ENCODE measurements at places on chromosomes 4 and X. TPM values are rescaled to one million over a fixed set of nuclear protein-coding genes. Genes with fewer than 3 reads are reported as not detected.
A peak's percentile ranks its signal among the peaks of the same experiment; 100 is the strongest.

- DNase-seq: peak; percentile 27
Measured at GRCh38 chrX:44874420-44875184, 1.6 kb downstream of the KDM6A start.

- no peak for DNase-seq
Measured at GRCh38 chr4:70844180-70844579, 4.5 kb upstream of the GRSF1 start.

GRCh38 chrX:21524008-21524407 is 134.1 kb downstream of the KLHL34 start:
- DNase-seq: no peak

GRCh38 chr4:109592367-109592766 is 32.3 kb downstream of the MCUB start:
- DNase-seq: no peak

DNA sequence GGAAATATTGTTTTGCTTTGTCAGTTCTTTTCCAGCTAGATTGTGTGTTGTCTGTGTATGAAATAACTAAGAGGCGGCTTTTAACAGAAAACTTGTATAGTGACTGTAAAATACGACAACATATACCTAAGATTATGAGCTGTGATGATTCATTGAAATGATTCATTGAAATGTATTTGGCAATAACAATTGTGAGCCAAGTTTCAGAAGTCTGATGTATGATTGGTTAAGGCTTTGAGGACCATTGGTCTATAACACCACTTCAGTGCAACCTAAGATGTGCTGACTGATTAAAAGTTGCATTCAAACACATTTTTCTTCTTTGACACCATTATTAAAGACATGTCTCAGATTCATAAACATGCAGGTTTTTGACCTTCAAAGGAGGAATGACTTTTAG is 76.6 kb downstream of the PTPN13 start:
- no peak for DNase-seq

DNA sequence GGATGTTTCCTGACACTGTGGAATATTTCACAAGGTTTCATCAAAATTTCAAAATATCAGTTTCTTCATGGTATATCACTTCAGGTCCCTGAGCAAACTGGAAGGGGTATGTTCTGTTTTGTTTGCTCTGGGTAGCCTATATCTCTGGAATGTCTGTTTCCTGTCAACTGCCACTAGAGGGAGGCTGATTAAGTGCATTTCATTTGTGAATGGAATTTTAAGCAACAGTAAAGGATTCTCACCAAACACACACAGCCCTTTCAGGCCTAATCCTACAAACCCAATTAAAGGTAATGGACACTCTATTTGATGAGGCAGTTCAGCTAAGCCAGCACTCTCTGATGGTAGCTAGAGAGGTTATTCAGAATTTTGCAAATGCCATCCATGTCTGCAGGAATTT is 307.1 kb downstream of the TEX13A start:
- no peak for DNase-seq

- no peak for DNase-seq
Measured at GRCh38 chr4:12242354-12242753, 813.7 kb upstream of the HS3ST1 start.

DNA sequence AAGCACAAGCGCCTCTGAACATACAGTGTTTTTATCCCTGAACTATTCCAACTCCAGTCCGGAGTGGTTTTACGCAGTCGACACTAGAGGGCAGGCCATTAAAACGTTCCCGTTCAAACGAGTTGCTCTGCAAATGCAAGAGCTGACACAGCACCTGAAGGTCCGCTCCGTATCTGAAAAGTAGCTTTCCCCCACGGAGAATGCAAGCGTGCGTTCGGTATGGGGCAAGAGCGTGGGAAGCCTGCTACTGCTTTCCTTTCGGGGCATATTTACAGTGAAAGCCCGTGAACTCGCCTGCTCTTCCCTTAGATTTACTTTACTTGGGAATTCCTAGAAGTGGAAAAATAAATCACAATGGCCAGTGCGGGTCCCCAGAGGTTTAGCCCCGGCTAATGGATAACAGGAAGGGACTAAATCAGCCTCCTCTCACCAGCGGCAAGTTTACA is 190.8 kb downstream of the TSPAN5 start:
- peak; percentile 86 for DNase-seq

DNA sequence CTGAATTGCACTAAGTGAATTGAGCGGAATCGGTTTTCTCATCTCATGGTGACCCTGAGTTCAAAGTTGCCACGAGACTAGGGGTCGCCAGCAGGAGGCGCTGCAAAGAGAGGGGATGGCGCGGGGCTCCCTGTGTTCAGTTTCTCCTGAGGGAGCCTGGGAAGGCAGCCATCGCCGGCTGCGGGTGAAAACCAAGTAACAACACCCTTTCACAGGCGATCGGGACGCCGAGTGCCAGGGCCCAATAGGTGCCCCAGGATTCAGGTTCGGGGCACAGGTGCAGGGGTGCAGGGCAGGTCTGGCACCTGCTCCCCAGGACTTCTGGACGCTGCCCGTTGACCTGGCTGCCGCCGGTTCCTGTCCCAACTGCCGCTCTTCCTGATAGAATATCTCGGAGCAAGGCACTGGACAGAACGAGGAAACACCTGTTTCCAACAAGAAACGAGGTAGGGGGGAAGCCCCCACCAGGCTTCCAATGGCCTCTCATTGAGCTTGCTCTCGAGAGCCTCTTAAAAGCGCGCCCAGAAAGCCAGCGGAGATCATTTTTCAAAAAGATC is 1.1 kb upstream of the FGF16 start:
- peak; percentile 58 for DNase-seq

GRCh38 chr4:148443512-148444295 is 1.5 kb upstream of the NR3C2 start:
- peak; percentile 51 for DNase-seq

- peak; percentile 91 for DNase-seq
Measured at GRCh38 chr4:168585168-168586091, 88.6 kb downstream of the PALLD start.

DNA sequence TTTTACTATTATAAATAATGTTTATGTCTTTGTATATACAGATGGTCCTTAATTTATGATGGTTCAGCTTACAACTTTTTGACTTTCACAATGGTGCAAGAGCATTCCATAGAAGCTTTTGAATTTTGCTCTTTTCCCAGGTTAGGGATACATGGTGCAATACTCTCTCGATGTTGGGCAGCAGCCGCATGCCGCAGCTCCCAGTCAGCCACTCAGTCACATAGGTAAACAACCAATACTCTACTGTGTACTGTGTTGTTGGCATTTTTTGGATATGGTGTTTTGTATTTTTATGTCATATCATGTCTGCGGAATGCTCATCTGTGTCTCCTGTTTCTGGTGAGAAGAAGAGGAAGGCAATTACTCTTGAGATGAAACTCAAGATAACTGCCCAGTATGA is 258.0 kb upstream of the ETNPPL start:
- DNase-seq: no peak

- no peak for DNase-seq
Measured at GRCh38 chrX:112197840-112198239, 115.3 kb upstream of the TRPC5 start.

DNA sequence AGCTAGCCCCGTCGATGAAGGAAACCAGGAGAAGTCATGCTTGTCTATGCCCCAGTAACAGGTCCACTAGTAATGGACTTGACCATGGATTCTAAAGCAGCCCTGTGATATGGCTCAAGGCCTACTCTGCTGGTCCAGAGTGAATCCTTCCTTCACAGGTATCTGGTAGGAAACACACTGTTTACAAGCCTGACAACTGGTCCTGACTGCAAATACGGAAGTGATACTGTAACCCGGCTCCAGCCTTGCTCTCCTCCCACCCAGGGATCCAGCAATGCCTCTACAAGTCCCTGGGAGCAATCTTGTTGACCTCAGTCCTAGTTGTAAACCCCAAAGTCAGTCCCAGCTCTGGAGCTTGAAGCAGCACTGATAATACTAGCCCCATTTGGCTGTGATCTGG is 239.2 kb upstream of the GRID2 start:
- no peak for DNase-seq

DNA sequence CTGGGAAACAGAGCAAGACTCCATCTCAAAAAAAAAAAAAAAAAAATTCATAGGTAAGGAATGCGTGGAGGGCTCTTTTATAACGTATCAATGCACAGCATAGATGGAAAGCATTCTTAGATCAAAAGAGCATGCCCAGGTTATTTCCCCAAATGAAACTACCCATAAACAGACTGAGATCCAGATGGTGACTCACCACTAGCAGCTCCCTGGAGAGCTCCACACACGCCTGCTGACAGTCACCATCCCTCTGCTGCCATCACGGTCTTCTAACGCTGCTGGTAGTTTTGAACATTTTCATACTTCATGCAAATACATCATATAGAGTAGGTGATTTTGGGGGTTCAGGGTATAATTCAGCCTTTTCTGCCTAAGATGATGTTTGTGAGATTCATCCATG is 136.9 kb downstream of the ASMT start:
- DNase-seq: no peak

- DNase-seq: no peak
Measured at GRCh38 chr4:183396227-183396637, 48.2 kb upstream of the CDKN2AIP start.

DNA sequence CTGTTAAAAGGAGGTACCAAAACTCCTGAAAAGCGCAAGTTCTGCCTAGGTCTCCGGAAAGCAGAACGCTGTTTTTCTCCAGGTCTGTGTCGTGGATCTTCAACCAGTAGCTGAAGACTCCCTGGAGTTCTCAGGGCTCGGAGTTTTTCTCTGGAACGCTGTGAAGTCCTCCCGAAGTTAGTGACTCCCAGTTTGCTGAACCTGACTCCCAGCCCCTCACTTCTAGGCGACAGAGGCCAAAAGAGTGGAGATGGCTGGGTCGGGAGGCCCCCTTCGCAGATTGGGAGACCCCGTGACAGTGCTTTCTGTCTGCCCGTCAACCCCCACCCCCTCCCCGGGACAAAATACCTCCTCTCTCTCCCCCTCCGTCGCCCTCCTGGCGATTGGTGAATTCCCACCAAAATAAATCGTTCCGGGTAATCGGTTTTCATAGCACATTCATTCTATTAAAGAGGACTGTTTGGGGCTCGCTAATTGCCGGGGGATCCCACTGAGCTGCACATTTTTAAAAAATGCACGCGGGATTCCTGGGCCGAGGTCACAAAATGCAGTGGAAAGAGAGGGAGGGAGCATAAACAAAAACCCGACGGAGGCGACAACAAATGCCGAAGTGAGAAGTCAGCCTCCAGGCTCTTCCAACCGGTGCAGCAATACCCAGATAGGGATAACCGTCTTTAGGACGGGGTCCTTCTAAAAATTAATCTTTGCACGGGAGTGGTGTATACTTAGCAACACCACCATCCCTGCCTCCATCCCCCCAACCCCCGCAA is 4.0 kb upstream of the MSX1 start:
- no peak for DNase-seq

DNA sequence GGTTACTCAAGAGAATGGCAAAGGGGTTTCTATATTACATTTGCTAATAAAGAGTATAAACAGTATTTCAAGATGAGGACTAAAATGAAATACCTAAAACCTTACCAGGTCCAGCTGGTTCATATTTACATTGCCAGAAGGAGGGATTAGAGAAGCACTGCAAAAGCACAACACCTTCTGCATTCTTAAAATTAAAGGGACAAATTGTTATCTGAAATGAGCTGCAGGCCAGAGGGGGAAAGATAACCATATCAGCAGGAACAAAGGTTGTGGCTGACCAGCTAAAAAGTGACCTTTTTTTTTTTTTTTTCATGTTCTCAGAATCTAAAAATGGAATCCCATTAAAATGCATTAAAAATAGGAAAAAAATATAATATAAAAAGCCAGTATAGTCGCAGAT is 39.7 kb downstream of the AFF2 start:
- DNase-seq: no peak

DNA sequence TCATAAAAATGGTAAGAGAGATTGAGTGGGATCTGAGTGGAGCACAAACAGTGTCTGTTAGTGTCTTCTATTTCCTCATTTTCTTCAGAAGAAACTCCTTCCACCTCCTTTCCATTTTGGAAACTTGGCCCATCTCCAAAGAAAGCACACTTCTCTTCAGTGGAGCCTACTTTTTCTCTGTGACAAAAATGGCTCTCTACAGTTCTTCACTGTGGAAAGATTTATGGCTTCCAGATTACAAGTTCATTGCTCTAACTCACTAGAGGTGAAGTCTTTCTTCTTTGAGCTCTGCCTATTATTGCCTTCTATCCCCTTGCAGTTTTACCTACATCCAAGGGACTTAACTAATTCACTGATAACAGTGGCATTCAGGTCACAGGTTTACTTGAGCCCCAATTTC is 325.8 kb downstream of the ANTXR2 start:
- DNase-seq: no peak

GRCh38 chr4:8128100-8128856 is 30.3 kb downstream of the ABLIM2 start:
- no peak for DNase-seq

DNA sequence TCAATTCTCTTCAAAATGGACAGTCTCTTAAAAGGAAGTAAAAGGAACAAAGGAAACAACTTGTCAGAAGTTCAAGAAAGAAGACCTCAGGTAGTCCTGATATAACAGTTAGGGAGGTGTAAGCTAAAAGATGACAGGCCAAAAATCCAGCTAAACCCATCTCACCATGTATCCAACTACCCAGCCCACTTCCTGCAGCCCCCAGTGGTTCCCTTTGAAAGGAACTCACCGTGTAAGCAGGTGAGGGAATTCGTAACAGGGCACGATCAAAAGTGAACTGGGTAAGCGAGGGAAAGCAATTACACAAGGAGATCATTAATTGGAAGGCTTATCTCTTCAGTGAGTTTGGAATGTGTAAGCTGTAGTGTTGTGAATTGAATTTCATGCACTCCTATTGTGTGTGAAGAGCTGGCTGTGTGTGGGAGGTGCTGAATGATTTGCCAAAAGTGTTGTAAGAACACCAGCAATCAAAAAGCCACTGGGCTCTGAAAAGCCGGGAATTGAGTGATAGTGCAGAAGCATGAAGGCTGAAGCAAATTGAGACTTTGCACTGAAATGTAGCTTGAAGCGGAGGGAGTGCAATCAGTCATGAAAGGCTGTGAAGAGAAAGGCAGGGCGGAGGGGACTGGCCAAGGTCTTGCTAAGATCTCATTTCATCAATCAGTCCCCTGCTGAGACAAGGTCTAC is 914.2 kb upstream of the LCORL start:
- no peak for DNase-seq

GRCh38 chrX:10111364-10112148 is 45.2 kb upstream of the CLCN4 start:
- no peak for DNase-seq

The ANXA10 gene
- not detected for polyA plus RNA-seq

The MAGEA1 gene
- not detected for polyA plus RNA-seq

The SGMS2 gene
- 10.3 TPM for polyA plus RNA-seq

The PARM1 gene
- polyA plus RNA-seq: 84.3 TPM

The GPAT3 gene
- polyA plus RNA-seq: 16.1 TPM

The SNCA gene
- 18.4 TPM for polyA plus RNA-seq

The RAB41 gene
- polyA plus RNA-seq: 0.30 TPM

The GAGE13 gene
- not detected for polyA plus RNA-seq

The AVPR2 gene
- polyA plus RNA-seq: 0.64 TPM

The ADH1A gene
- 0.49 TPM for polyA plus RNA-seq

The USP17L10 gene
- not detected for polyA plus RNA-seq

The PAGE4 gene
- not detected for polyA plus RNA-seq

The RBMXL3 gene
- polyA plus RNA-seq: not detected

The SMPX gene
- polyA plus RNA-seq: 216 TPM

The SNX12 gene
- polyA plus RNA-seq: 46.4 TPM

The VSIG4 gene
- 16.8 TPM for polyA plus RNA-seq

The FGFBP1 gene
- not detected for polyA plus RNA-seq

The BEND4 gene
- 0.12 TPM for polyA plus RNA-seq

Data from muscle of back (tissue), 13 donors.